BE2C (cell line): ENCODE measurements at places on chromosomes 1 and 21.
A peak's percentile ranks its signal among the peaks of the same experiment; 100 is the strongest.

DNA sequence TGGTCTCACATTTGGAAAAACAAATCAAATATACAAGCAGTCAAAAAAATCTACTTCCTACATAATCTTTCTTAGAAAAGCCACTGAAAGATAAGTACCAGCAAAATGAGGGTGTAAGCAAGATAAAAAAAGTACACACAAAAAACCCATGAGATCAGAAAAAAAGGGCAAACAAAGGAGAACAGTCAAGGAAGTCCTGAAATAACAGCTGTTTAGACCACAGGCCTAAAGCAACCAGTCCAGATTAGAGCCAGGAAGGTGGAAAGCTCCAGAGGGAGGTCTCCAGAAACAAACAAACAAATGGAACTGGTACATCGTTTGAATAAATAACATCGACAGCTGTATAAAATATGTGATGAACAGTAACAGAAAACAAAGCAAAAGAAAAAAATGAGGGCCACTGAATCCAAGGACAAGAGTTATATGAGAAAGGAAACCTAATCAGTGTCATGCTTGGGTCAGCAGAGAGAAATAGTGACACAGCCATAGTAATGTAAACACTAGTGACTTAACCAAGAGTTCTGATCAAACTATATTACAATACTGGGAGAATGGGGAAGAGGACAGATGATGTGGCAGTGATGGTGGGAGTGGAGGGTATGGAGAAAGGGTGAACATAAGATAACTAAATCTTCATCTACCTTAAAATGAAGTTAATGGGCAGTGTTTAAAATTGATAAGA lies 67.5 kb downstream of the NVL start:
- DNase-seq, result no peak

DNA sequence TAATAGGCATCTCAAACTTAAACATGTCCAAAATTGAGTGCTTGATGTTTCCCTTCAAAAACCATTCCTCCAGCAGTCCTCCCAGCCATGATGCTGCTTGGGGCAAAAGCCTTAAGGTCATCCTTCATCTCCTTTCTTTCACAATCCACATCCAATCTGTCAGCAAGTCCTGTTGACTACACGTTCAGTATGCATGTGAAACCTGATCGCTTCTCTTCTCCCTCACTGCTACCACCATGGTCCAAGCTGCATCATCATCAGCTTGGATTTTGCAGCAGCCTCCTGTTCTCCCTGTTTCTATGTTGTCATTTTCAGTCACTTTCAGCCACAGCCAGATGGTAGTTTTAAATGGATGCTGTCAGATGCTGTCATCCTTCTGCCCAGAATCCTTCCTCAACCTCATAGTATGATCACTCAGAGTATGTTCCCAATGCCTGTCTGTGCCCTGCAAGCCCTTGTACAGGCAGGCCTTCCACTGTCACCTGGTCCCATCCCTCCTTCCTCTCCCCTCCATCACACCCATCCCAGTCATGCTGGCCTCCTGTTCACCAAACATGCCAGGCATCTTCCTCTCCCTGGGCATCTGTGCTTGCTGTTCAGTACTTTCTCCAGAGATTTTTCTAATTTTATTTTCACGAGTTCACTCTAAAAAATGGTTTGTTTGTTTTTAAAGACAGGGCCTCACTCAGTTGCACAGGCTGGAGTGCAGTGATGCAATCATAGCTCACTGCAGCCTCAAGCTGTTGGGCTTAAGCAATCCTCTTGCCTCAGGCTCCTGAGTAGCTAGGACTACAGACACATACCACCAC lies 66.0 kb downstream of the SYDE2 start:
- DNase-seq, result no peak

DNA sequence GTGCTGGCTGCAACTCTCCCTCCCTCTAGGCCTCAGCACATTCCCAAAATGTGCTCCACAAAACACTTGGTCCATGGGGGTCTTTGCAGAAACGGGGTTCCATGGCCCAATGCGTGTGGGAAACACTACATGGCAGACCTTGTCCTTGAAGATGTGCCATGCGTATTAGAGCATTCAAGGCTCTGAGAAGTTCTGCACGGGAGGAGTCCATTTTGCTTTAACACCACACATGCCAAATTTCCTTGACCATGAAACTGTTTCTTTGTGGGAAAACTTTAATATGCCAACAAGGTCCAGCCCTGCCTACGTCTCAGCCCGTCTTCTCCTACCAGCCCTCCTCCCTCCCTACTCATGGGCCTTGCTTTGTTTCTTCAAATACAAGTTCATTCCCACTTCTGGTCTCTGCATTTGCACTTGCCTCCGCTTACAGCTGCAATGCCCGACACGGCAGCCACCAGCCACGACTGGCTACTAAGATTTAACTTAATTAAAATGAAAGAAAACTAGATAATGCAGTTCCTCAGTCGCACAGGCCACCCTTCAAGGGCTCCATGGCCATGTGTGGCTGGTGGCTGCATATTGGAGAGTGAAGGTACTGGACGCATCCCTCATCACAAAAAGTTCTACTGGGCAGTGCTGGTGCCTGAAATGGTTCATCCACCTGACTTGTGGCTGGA lies 19.2 kb upstream of the TAS1R2 start:
- DNase-seq, result peak; percentile 36

DNA sequence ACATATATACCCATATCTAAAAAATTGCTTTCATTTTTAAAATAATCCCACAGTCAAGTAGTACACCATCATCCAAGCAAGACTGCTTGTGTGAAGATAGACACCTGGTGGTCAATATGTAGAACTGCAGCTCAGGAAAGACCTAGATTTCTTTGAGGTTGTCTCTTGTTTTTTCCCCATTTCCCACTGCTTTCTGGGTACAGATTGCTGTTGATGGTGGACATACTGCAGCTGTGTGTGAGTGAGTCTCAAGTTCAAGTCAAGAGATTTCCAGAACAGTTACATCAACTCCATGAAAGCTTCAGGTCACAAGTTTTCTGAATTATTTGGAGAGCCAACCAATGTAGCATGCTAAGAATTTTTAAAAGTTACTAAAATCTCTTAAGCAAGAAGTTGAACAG lies 306.4 kb downstream of the DUSP10 start:
- no peak for DNase-seq

- no peak for DNase-seq
Measured at GRCh38 chr1:233359431-233359830, 31.9 kb downstream of the MAP3K21 start.

DNA sequence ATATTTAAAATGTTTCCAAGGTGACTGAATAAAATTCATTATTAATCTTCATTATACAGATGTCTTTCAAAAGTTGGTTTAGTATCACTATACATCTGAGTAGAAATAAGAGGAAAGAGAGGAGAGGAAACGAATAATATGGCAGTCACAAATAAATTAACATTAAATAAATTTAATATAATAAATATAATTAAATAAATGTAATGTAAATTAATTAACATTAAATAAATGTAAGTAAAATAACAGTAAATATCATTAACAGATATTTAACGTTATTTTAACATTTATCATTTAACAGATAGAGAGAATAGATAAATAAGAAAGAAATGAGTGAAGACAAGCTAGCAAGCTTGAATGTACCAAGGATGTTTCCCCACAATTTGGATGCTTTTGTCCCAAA lies 592.7 kb downstream of the NEGR1 start:
- DNase-seq, result no peak

DNA sequence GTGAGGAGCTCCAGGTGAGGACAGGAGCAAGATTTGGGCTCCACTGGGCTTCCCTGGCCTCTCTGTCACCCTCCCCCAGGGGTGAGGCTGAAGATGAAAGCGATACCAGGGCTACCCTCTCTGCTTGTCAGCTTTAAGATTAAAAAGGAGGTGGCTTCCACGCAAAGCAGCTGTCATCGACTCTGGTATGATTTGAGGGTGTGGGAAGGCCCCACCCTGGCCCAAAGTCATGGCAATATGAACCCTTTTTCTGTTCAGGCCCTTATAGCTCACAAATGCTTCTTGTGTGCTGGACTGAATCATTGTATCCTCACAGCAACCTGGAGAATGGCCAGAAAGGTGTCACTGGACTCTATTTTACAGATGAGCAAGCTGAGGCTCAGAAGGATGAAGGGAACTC lies 41.6 kb downstream of the NUAK2 start:
- DNase-seq, result no peak

- no peak for DNase-seq
Measured at GRCh38 chr1:24888061-24888970, 41.8 kb downstream of the RUNX3 start.

- no peak for DNase-seq
Measured at GRCh38 chr1:229122606-229123005, 148.3 kb upstream of the RAB4A start.

DNA sequence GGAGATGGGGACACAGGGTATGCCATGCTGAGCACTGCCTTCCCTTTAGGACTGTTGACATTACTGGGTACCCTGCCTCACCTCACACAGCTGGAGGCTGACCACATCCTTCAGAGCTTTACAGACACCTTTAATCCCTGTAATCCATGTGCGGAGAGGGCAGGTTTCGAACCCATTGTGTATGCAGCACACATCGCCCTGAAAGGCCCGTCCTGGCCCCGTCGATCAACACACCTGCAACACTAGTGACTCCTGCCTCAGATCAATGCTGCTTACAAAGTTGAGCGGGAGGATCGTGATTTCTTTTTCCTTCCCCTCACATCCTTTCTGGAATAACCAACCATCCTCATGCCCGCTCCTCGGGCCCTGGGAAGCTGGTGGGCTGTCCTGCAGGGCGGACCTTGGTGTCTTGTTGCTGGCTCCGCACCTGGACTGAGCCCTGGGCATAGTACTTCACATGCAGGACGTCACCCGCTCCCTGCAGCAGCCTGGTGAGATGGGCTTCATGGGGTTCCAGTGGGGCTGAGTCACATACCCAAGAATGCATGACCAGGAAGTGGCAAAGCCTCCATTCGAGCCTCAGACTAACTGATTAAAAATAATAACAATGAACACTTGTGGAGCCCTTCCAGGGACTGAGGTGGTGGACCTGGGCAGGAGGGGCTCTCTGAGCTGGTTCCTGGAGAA lies 403.6 kb downstream of the PTPRU start:
- no peak for DNase-seq

- DNase-seq, result no peak
Measured at GRCh38 chr1:227420147-227420546, 101.9 kb upstream of the CDC42BPA start.

DNA sequence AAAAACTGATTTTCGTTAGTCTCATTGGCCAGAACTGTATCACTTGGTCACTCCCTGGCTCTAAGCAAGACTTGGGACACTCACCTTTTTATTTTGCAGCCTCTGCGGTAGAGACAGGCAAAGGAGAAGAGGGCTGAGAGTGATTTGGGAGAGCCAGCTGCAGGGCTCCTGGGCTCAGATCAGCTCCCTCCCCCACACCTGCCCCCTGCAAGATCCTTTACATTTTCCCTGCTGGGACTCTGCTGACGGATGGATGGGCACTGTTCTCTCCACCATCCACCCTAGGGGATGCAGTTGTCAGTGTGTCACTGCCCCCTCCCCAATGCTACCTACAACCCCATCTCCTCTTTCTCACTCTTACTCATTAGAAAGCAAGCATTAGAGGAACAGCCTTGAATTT lies 301.1 kb upstream of the KAZN start:
- no peak for DNase-seq

DNA sequence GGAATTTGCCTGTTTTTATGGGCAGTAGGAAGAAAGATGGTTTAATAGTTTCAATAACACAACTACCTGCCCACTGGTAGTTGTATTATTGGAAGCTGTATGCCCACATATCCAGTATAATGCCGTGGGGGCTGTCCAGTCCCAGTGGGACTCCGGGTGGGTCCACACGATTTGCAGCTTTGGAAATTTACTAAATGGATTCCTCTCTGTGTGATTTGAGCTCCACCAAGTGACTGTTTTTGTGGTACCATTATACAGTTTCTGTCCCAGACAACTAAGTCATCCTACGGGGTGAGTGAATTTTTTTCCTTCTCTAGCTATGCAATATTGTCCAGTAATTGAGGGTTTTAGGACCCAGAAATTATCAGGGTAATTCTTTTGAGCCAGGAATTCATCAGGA lies 86.8 kb downstream of the PLA2G4A start:
- DNase-seq, result no peak

GRCh38 chr1:212450331-212450881 lies 17.7 kb downstream of the NENF start:
- DNase-seq, result peak; percentile 73

DNA sequence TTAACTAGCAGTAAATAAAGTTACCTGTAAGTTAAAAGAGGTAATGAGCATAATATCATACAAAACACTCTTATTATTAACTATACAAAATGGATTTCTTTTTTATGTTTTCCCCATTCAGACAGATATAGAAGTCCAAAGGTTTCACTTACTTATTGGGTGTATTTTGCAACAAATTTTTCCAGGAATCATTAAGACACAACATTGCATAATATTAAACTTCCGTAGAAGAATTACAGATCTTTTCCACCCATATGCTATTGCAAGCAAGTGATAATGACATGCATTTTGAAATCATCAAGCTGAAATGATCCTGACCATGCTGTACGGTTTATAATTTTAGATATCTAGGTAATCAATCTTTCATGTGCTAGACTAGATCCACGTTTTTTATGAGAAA lies 957.0 kb downstream of the NCAM2 start:
- DNase-seq, result no peak

DNA sequence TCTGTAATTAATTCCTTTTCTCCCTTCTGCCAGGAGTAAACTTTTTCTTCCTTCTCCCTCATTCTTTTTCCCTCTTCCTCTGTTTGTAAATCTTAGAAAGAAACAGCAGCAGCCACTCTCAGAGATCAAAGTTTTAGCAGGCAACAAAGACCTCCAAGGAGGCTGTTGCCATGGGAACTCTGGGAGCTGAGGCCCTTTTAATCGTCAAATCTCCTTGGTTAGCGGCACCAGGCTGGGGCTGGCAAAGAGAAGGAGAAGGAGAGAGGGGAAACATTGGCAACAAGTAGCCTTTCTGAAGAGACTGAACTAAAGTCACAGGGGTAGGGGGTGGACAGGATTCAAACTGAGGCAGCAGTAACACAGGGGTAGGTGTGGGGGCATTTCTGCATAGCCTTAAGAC lies 25.2 kb downstream of the ILDR2 start:
- no peak for DNase-seq

DNA sequence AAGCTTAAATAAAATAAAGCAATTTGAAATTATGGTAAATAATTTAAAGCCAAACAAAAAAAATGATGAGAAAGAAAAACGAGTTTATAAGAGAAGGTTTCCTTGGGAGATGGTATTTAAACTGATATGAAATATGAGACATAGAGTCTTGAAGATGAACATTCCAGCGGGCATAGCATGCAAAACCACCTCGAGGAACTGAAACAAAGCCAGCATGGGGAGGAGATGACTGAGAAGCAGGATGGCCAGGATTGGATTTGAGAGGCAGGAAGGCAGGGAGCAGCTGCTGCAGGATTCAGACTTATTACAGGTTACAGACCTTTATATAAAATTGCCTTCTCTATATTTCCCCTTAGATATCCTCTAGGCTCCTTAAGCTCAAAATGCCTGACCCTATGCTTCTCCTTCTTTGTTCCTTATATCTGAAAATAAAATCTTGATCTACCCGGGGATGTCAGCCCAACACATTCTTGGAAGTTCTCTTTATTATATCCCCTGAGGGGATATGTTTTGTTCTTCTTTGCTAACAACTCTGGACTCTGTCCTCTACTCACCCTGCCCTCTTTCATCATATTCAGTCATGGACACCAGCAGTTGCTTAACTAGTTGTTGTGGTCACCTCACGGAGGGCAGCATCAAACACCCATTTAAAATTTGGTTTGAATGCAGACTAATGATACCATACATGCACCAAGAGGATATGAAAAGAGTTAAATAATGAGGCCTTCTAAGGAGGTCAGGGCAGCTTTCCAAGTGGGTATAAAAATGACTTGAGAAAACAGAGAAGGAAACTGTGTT lies 719.1 kb upstream of the B3GALT2 start:
- DNase-seq, result no peak

GRCh38 chr1:118871582-118872171 lies 116.5 kb downstream of the TBX15 start:
- DNase-seq, result no peak

GRCh38 chr1:184647471-184647870 lies 107.2 kb downstream of the EDEM3 start:
- no peak for DNase-seq
